Activated CD8-positive, alpha-beta memory T cell treated with anti-CD3 and anti-CD28 coated beads, Interleukin-2, amount 10 ng/mL, durations not matched to agents 7 days and 5 days (primary cell): ENCODE measurements at places on chromosomes 1 and 21.

DNA sequence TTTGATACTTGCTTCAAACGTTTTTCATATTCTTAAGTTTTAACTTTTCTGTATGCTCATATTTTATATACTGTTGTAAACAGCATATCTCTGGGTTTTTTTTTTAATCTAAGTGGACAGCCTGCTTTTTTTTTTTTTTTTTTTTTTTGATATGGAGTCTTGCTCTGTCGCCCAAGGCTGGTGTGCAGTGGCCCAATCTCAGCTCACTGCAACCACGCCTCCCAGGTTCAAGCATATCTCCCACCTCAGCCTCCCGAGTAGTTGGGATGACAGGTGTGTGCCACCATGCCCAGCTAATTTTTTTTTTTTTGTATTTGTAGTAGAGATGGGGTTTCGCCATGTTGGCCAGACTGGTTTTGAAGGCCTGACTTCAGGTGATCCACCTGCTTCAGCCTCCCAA is 1.2 kb downstream of the TBCE start:
- DNase-seq = no peak

GRCh38 chr1:234853906-234854644 is 244.1 kb upstream of the IRF2BP2 start:
- DNase-seq = no peak

- DNase-seq = no peak
Observed at GRCh38 chr1:240149484-240150094, 57.9 kb downstream of the FMN2 start.

DNA sequence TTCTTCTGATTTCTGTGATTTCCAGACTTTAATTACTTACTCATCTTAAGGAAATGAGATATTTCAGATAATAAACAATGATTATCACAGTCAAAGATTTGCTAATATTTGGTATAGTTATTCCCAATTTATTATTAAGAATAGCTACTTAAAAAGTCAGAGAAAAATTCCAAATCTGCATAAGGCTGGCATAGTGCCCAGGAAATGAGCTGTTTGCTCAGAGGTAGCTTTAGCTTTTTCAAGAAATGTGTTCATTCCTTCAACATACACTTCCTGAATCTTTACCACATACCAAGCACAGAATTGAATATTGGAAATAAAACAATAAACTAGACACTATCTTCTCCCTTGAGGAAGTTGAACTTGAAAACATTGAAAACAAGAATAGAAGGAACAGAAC is 44.3 kb upstream of the KCNK1 start:
- no peak for DNase-seq

DNA sequence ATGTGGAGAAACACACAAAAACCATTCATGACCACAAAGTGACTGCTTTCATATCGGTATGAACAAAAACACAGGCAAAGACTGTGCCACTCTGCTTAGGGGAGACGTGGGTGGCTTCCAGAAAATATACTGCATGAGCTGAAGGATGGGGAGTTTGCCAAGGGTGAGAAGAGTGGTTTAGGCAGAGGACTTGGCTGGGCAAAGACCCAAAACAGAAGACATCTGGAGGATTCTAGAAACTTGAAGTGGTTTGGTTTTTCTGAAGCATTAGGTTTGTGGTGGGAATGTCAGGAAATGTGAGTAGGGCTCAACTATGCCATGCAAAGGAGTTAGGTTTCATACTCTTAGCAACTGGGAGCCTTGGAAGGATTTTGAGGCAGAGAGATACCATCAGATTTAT is 26.6 kb upstream of the DNM3 start:
- no peak for DNase-seq

- DNase-seq = no peak
Observed at GRCh38 chr1:188314557-188315137, 1485.9 kb downstream of the PLA2G4A start.

- DNase-seq = no peak
Observed at GRCh38 chr21:27703791-27704190, 736.9 kb upstream of the ADAMTS5 start.
